ENCODE measurements at places on chromosomes 16 and 17.

DNA sequence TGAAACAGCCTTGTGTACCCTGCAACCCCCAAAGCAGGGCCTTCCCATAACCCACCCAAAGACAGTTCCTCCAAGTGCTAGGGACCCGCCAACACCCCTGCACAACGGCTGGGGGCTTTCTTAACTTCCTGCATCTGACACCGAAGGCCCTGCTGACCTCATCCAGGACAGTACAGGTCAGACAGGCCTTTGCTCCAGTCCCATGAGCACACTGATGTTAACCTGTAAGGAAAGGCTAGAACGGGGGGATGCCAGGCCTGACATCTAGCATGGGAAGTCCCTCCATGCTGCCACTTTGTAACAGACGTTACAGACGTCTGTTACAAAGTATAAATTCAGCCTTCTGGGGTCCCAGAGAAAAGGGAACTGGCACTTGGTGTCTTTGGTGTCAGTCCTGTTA, 369.1 kb downstream of the CPPED1 start:
- no peak for DNase-seq

GRCh38 chr17:36152639-36153120, 23.8 kb downstream of the TBC1D3B start:
- no peak for DNase-seq

GRCh38 chr17:64424324-64424849, 24.5 kb upstream of the MILR1 start:
- no peak for DNase-seq

GRCh38 chr16:49959552-49960277, 65.3 kb upstream of the CNEP1R1 start:
- no peak for DNase-seq

- no peak for DNase-seq
Observed at GRCh38 chr17:40150276-40150675, 9.9 kb downstream of the CASC3 start.

- no peak for DNase-seq
Observed at GRCh38 chr17:63434951-63435571, 11.0 kb downstream of the CYB561 start.

Measured in activated CD4-positive, alpha-beta T cell treated with anti-CD3 and anti-CD28 coated beads, Interleukin-2, Interleukin-4, amounts not matched to agents 100 ng/mL and 50 ng/mL, durations not matched to agents 16 hours and 8 hours (primary cell).